ENCODE measurements at places on chromosomes 4 and X. TPM values are rescaled to one million over a fixed set of nuclear protein-coding genes. Genes with fewer than 3 reads are reported as not detected.

DNA sequence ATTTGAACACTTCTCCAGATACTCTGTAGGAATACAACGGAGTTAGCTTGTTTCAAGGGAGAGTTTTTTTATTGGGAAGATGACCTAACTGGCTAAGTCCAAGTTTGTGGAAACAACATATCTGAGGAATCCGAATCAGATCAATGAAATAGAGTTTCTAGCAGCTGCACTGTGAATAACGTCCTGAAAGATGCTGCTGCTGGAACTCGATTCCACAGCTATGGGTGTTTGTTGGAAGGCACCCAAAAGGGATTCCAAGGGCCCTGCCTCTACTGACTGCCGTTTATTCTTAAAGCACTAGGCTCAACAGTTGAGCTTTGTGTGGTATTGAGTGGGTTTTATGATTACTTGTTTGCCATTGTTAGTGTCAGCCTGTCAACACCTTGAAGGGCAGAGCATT, 6.6 kb upstream of the GBA3 start:
- DNase-seq, result no peak

- DNase-seq, result no peak
These were observed 365.8 kb upstream of the PITX2 start for GRCh38 chr4:110988722-110989121.

DNA sequence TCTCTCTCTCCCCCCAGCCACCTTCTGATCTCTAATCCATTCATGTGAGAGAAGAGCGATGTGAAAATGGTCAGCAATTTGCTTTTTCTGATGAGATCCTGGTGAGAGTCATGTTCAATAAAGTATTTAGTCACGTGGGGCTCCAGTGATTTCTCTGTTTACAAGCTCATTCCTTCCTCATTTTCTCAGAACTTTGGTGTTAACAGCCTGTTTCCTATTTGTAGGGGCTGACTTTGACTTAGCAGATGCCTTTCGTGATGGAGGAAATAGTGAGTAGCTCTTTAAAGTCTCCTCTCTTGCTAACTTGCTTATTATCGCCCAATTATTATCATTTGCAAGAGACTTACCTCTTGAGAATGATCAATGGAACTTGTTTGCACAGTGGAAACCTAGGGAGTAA, 72.6 kb upstream of the CD99 start:
- DNase-seq, result no peak

DNA sequence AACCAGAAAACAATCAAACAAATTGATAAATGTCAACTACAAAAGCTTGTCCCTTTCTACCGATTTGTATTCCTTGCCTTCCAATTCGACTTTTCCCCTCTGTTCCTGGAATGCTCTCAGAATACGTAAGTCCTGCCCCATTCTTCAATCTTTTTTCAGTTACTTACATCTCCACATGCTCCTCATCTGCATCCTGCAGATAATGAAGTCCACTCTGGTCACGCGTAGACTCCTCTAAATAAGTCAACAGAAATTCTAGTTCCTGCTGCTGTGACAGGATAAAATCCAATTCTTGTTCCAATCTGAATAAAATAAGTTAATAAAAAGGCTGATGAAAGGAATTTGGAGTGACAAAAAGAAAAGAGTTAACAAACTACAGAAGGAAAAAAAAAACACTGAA, 34.4 kb upstream of the RBM41 start:
- DNase-seq, result no peak

DNA sequence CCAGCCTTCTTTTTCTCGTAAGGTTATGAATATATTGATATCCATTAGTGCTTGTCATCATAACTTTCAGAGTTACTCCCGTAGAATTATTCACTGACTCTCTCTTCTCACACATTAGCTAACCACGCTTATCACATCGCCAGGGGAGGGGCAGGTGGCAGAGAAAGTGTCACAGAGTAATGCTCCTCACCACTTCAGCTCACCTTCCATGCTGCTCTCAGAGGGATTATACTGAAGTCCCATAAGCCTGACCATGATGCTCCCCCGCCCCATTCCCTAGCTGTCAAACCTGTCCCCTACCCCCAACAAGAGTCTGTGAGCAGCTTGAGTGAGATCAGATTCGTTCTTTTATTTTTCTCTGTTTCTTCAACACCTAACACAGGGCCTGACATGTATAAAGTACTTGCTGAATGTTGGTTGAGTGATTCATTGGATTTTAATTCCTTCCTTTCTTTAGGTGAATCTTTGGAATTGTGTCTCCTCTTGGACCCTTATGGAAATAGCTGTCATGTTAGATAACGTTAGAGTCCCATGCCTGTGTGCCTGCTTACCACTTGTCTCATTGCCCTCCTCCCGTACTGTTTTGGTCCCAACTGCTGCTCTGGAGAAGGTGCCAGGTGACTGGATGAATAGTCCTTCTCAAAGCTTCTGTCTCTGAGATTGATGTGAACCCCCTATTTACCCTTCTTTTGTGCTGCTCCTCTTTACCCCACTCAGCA, 55.1 kb downstream of the RS1 start:
- DNase-seq, result no peak

- no peak for DNase-seq
These were observed 4.2 kb downstream of the LETM1 start for GRCh38 chr4:1851575-1852410.

DNA sequence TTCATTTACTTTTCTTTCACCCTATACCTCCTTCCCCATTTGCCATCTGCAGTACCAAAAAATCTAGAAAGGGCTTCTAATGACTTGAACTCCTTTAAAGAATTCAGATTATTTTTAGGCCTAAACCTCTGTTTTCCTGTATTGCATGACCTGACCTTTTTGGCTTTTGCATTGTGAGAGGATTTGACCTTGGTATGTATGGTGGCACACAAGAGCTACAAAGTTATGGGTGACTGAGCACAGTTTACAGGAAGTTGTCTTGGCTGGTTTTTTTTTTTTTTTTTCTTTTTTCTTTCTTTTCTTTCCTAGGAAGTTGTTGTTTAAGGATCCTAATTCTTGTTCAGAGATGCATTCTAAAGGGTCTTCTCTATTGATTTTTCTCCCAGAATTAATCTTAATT, 32.0 kb upstream of the MTMR8 start:
- DNase-seq, result no peak

DNA sequence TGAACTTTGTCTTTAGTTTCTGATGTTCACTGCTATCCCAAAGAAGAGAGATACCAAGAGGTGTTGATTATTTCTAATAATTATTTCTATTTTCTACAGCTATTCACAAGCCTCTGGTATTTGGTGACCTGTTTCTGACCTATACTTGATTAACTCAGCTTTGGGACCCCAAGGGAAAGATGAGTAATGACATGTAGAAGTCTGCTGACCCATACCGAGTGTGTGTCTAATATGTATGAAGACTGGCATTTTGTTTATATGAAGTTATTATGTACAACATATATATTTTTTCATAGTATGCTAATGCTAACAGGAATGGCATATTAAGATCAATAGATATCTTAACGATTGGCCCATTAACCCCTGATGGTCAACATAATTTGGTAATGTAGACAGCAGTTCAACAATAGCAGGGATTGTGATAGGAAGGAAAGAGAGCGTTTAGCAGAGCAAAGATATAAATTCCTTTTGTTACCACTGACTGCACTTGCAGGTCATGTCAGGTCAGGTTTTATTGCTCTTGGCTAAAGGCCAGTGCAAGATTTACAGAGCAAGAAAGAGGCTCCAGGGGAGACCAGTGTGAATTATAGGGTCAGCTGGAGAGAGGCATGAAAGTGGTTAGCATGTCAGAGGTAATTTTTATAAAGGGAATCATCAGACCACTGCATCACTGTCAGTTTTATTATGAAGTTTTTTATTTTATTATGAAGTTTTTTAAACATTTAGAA, 94.7 kb upstream of the DIPK2B start:
- DNase-seq, result no peak

DNA sequence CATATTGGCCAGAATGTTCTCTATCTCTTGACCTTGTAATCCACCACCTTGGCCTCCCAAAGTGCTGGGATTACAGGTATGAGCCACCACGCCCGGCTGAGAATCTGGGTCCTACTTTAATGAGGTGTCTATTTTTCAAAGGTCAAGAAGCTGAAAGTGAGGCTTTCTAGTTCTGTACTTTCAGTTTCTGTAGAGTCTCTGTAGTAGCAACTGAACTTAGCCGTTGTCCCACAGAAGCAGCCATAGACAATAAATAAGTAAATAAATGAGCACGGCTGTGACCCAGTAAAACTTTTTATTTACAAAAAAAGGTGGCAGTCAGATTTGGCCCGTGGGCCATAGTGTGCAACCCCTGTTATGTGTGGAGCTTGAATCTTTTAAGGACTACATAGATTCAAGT, 92.0 kb downstream of the FNIP2 start:
- no peak for DNase-seq

GRCh38 chrX:19585332-19586082, 70.2 kb upstream of the MAP3K15 start:
- no peak for DNase-seq

- DNase-seq, result no peak
These were observed 15.1 kb upstream of the TNIP2 start for GRCh38 chr4:2771264-2771663.

DNA sequence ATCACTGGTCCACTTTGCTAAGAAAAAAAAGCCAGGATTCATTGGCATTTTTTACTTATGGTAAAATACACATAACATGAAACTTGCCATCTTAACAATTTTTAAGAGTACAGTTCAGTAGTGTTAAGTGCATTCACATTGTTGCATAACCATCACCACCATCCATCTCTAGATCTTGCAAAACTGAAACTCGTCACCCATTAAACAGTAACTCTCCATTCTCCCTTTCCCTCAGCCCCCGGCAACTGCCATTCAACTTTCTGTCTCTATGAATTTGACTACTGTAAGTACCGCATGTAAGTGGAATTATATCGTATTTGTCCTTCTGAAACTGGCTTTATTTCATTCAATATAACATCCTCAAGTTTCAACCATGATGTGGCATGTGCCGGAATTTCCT, 56.3 kb upstream of the LNX1 start:
- DNase-seq, result no peak

GRCh38 chr4:54103190-54103574, 3.2 kb downstream of the GSX2 start:
- no peak for DNase-seq

DNA sequence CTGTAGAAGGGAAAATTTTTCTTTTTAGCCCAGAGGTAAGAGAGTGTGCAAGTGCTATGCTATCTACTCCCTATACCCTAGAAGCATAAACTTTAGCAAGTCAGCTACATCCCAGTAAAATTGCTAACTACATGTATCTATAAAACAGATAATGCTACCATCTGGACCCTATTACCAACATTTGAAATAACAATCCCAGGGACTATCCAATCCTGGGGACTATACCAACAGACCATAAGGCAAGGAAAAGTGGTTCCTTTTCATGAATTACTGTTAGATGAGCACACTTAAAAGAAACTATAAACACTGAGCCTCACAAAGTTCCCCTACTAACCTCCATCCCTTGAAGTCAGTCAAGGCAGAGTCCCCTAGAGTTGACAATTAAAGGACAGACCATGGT, 213.6 kb upstream of the VEGFC start:
- DNase-seq, result no peak

DNA sequence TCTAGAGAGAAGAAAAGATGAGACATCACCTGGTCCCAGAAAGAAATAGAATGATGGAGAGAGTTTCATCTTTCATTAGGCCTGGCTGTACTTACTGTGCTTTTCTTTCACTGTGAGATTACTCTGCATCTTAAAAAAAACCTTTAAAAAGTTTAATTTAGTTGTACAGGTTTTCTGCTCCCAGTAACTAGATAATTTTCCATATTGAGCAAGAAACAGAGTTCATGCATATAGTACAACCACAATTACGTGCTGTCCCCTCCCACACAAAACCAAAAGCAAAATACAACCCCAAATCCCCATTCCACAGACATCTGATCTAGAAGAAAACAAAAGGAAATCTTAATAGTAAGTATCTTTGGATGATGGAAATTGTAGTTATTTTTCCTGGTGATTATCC, 371.2 kb downstream of the SH2D1A start:
- no peak for DNase-seq

DNA sequence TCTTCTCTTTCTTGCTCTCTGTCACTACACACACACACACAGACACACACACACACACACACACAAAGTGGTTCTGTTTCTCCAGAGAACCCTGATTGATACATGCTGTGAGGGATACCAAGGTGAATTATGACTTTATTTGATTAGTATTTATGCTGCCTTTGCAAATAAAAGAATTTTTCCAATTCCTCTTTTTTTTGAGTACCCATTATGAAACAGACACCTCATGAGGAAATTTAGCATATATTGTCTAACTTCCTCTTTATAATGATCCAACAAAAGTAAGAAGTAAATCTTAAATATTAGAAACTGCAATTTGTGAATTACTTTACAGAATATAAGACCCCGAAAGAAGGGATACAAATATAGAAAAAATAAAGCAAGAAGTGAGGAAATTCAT, 14.3 kb upstream of the RAB28 start:
- DNase-seq, result no peak

- no peak for DNase-seq
These were observed 82.1 kb downstream of the FIP1L1 start for GRCh38 chr4:53459548-53459947.

GRCh38 chrX:108091878-108092291, 307 bp downstream of the ATG4A start:
- no peak for DNase-seq

GRCh38 chrX:36978886-36979285, 29.3 kb upstream of the FAM47C start:
- no peak for DNase-seq

GRCh38 chr4:42225286-42225685, 72.8 kb upstream of the BEND4 start:
- DNase-seq, result no peak

DNA sequence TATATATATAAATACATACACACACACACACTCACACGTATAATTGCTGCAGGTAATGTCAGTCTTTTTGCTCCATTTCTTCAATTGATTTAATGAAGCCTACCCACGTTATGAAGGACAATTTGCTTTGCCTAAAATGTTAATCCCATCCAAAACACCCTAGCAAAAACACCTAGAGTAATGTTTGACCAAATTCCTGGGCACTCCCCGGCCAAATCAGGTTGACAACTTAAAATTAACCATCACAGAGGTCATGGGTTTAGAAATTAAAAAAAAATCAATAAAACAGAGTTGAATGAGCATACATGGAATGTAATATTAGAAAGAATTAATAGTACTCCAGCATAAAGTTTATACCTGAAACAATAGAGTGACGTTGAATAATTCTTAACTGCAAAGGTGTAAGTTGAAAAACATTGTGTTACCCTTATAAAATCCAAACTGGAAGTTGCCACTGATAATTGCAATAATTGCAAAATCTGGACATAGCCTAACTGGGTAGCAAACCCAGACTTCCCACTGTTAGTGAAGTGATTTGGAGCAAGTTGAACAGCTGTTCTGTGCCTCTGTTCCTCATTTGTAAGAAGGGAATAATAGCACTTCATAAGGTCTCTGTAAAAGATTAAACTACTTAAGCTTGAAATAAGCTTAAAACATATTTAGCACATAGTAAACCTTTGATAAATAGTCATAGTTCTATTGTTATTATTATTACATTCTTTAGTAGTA, 2120.5 kb downstream of the PCDH7 start:
- no peak for DNase-seq

Gene GAB3
- total RNA-seq, result 7.1 TPM

Gene RAI2
- not detected for total RNA-seq

Gene NLRP2B
- total RNA-seq, result not detected

Gene TNIP3
- 0.15 TPM for total RNA-seq

Gene HTR2C
- total RNA-seq, result not detected

Gene CHST7
- 6.3 TPM for total RNA-seq

Gene PDCL2
- not detected for total RNA-seq
